Stimulated activated CD4-positive, alpha-beta T cell treated with anti-CD3 and anti-CD28 coated beads, Interleukin-1b, Interleukin-23, amount 100 ng/mL, for 24 hours (primary cell): ENCODE measurements at places on chromosomes 2 and 18.
A peak's percentile ranks its signal among the peaks of the same experiment; 100 is the strongest.

DNA sequence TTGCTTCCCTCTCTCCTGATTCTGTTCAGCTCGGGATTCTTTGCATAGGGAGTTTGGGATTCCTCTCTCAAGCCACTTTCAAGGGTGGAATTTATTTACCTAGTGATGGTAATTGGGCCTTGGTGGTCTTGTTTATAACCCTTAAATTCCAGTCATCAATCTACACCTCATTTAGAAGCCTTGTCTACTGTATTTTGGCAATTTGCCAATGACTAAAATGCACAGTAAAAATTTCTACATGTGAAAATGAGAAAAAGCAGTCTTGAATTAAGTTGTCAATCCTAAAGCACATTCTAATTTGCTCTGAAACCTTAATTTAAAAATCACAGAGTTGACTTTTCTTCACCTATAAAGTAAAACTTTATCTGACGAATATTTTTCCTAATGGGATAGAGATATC is 749.2 kb upstream of the CRIM1 start:
- DNase-seq = no peak

DNA sequence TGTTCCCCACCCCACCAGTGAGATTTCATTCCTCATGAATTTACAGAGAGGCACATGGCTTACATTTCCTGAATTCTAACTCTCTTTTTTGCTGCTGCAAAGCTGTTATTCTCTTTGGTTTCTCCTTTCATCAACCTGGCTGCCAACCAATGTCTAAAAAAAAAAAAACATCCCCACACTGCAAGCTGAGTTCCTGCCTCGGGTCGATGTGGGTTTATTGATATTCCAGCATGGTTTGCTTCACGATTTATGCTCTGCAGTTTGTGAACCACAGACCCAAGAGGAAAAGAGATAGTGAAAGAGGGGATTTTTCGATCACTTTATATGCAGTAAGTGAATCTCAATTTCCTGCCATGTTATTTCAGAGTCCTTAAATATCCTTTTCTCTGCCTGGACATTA is 363.6 kb downstream of the LPIN1 start:
- DNase-seq = no peak

DNA sequence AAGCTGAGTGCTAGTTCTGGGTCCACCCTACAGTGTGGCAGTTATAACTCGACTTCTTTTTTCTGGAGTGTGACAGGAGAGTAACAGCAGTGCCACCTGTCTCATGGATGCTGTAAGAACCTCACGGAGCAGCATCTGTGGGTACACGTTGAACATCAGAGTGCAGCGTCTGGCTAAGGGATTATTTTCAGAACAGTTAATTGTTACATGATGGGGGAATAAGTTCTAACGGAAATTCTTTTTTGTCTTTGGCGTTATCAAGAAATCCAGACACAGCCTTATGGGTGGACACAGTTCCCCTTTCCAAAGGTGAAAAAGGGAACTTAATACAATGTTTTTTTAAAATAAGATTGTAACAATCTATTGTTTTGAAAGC is 28.3 kb upstream of the TOGARAM2 start:
- DNase-seq = no peak

DNA sequence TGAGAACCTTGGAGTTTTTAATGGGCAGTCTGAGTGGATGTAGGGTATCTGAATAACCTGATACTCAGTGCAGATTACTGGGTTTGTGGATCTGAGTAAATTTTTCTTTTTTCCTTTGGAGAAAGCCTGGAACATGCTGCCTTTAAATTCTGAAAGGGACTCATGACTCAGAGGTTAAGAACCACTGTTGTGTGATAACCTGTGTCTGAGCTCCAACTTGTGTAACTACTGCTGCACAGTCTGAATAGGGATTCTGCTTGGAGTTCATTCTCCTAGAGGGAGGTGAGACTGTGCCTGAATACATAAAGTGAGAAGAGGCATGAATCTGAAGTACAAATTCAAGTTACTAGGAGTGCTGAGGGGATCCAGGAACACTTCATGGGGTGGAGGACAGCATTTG is 36.2 kb downstream of the KDM3A start:
- DNase-seq = no peak

GRCh38 chr18:6096730-6097129 is 201.4 kb upstream of the TMEM200C start:
- no peak for DNase-seq

DNA sequence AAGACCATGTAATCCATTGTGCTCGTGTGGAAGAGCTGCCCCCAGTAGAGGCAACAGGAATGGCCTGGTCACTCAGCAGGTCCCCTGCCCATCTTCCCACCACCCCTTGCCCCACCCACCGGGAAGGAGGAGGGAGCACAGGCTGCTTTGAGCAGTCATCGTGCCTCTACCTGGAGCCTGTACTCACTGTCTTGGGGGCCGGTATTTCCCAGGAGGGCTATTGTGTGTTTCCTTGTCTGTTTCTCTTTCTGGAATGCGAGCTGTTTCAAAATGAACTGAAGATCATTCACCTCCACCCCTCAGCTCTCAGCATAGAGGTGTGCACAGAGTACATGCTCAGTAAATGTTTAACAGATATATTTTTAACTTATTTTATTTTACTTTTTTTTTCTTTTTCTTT is 7.7 kb upstream of the AMMECR1L start:
- DNase-seq = no peak

- DNase-seq = no peak
Measured at GRCh38 chr18:31015715-31016434, 26.7 kb downstream of the DSC3 start.

GRCh38 chr2:69917852-69918251 is 2.9 kb downstream of the MXD1 start:
- no peak for DNase-seq

GRCh38 chr2:20106746-20107145 is 55.3 kb upstream of the LAPTM4A start:
- DNase-seq = no peak

DNA sequence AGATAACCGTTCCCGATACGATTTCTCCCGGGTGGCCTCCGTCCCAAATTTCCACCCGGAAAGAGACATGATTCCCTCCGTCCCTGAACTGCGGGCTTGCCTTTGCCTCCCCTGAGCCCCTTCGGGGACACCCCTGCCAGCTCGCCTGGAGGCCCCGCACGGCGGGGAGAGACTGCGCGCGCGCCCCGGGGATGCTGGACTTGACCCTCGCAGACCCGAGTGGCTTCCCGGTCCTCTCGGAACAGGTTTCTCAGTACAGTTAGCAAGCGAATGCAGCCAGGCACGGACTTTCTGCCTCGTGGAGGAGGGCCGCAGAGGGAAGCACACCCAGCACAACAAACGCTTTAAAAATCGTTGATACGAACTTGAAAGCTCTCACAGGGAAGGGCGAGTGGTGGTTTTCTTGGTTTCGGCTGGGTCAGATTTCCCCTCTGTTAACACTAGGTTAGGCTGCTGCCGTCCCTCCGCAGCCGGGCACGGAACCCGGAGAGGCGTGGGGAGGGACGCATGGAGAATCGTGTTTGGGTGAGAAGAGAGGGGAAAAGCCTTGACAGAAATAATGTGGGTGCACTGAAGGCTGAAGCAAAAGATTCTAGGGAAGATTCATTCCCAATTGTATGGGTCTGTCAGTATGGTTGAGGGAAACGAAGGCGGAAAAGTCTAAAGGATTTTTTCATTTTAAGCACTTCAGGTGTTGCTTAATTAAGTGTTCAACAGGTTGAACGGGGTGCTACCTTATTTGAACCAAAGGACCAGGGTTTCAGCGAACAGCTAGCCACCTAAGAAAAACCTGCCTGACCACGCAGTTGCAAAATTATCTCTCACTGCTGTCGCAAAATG is 916 bp downstream of the TNFRSF11A start:
- DNase-seq = no peak

DNA sequence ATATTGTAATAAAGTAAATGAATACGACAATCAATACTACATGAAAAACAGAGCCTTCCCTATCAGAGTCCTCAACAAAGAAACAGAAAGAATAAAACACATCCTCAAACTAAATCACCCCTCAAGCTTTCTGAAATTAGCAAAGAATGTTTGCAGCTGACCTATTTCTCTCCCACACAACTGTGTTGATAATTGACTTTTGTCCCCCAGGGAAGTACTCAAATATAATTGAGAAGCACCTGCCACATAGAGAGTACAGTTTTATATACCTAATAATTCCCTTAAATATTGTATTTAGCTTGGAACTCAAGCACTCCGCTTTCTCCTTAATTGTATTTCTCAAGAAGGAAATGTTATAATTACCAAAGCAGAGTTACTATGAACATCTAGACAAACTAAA is 12.6 kb downstream of the CACNB4 start:
- DNase-seq = no peak

- no peak for DNase-seq
Measured at GRCh38 chr2:38427936-38428335, 50.9 kb upstream of the ATL2 start.

DNA sequence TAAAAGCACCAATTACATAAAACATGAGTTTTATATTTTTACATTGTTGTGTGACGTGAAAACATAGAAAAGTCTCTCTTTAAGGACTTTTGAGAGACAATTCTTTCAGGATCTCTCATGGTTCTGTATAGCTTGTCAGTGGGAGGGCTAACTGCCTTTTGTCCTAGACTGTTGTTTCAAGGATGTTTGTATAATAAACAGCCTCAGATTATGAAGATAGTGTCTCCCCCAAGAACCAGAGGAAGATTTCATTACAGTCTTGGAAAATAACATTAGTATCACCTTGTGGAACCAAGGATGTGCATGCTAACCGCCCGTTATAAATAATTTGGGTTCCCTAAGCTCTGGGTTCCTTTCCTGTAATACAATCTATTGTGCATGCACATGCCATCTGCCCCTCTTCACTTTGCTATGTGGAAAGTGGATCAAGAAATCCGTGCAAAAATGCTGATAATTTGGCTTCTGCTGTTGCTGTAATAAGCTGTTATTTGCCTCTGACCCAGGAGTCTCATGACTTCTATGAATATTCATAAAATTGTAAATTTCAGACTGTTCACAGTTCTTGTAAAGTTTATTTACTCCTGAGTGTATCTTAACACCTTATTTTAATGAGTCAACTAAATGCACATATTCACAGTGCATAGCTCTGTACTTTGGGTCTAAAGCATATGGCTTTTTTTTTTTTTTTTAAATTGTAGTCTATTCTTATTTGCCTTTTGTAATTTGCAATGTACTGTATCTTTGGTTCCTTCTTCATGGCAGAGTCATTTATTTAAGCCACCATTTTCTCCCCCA is 265.5 kb downstream of the PTH2R start:
- no peak for DNase-seq

DNA sequence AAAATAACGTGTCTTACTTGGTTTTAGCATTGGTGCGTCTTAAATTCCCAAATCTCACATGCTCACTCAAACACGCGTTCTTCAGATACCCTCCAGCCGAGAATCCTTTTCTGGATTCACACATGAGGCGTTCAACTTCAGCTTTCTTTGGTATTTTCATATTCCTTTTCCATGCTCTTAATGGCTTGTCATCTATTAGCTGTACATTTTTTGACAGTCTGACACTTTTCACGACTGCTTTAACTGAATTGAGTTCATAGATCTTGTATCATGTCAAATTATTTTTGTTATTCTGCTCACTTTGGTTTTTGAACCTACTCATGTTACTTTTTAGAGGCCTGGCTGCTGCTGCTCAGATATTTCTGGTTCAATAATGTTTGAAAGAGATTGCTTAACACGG is 59.0 kb downstream of the INPP5D start:
- DNase-seq = no peak

GRCh38 chr2:232957657-232958090 is 55.4 kb downstream of the NGEF start:
- DNase-seq = no peak

- no peak for DNase-seq
Measured at GRCh38 chr2:136448986-136449780, 316.2 kb upstream of the THSD7B start.

DNA sequence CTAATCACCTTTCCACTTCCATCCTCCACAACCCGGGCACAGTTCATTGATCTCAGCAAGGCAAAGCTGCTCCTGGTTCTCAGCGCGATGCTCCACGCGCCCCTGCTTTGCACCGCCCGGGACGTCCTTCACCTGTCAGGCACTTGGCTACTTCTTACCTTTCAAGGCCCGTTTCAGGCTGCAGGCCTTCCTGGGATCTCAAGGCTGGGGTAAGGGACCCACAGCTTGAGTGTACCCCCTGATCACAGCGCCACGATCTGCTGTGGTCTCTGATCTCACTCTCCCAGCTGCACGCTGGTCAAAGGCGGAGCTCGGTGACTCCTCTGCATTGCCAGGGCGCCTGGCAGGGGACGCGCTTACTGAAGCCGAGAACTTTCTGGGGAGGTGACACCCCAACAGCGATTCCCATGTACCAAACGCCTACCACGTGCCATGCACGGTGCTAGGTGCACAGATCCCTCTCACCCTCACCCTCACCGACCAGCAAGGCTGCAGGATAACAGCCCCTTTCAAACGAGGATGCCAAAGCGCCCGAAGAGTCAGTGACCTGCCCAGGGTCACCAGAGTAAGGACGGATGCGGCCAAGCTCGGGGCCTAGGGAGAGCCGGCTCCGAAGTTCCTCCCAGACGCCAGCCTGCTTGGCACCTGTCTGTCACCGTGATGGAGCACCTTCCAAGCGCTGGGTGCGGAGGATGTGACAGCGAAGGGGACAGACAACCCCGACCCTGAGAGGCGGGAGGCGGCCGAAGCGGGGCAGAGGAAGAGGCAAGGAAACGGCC is 818 bp downstream of the ITGB1BP1 start:
- peak; percentile 25 for DNase-seq

- DNase-seq = no peak
Measured at GRCh38 chr2:9599430-9599829, 31.4 kb downstream of the YWHAQ start.

GRCh38 chr2:240886678-240887609 is 9.0 kb downstream of the MAB21L4 start:
- no peak for DNase-seq

GRCh38 chr18:8351161-8351560 is 258.1 kb upstream of the RAB12 start:
- no peak for DNase-seq

GRCh38 chr2:29068513-29068912 is 5.8 kb downstream of the PCARE start:
- no peak for DNase-seq

- DNase-seq = no peak
Measured at GRCh38 chr2:10171006-10171800, 48.7 kb downstream of the RRM2 start.

DNA sequence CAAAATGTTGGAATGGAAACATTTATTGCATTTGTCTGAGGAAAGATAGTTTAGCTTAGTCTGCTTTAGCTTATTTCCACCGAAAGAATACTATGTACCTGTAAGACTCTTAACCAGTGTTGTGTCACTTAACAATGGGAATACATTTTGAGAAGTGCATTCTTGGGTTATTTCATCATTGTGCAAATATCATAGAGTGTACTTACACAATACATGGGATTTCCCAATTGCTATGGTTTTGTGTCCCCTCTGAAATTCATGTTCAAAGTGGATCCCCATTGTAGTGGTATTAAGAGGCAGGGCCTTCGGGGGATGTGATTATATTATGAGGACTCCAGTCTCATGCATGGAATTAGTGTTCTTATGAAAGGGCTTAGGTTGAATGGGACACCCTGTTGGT is 249.4 kb upstream of the UBE2E3 start:
- no peak for DNase-seq

DNA sequence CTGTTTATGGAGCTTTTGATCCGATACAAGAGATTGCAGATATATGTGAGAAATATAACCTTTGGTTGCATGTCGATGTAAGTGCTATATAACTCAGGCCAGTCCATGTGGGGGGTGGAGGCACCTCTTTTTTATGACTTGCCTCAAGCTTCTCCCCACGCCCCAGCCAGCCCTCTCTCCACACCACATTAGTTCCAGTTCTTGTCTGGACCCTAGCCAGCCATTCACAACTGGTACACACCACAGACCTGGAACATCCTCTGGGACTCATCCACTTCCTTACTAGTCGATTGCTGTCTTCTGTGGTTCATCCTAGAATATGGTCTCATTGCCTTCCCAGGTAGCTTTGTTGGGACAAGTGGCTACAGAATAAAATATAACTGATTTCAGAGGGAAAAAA is 31.0 kb downstream of the GAD1 start:
- DNase-seq = no peak
